ENCODE measurements at places on chromosomes 5 and 9.

- no peak for DNase-seq
These were observed 160.7 kb upstream of the PITX1 start for GRCh38 chr5:135194573-135195269.

DNA sequence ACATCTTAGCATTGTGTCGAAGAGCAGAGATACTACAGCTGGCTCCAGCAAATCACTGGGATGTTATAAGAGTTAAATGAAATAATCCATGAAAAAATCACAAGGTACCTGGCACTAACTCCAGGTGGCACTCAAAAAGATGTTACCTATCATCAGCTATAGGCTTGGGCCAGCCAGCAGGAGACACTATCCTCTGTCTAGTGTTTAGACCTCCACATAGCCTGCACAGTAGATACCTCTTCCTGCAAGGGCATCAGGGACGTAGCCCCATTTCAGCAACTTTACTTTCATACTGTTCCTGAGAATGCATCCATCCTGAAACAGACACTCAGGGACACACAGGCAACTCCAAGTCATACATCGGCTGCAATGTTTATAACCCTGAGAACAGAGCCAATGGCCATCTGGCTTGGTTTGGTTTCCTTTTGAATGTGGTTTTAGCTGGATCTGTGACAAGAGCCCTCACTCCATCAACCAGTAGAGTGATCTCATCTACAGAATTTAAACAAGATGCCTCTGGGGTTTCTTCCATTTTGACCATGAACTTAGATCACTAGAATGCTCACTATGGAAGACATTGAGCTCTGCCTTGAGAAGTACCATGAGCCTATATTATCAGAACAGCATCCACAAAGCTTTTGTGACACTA is 69.9 kb downstream of the TLE1 start:
- DNase-seq = no peak

GRCh38 chr5:107439832-107440231 is 230.9 kb downstream of the EFNA5 start:
- DNase-seq = no peak

GRCh38 chr5:96885518-96886338 is 9.4 kb downstream of the ERAP2 start:
- DNase-seq = no peak

GRCh38 chr5:117205894-117206293 is 631.3 kb upstream of the SEMA6A start:
- DNase-seq = no peak

- no peak for DNase-seq
These were observed 24.8 kb downstream of the DAB2IP start for GRCh38 chr9:121675969-121676822.

GRCh38 chr9:135584371-135584770 is 22.8 kb downstream of the PAEP start:
- DNase-seq = no peak

DNA sequence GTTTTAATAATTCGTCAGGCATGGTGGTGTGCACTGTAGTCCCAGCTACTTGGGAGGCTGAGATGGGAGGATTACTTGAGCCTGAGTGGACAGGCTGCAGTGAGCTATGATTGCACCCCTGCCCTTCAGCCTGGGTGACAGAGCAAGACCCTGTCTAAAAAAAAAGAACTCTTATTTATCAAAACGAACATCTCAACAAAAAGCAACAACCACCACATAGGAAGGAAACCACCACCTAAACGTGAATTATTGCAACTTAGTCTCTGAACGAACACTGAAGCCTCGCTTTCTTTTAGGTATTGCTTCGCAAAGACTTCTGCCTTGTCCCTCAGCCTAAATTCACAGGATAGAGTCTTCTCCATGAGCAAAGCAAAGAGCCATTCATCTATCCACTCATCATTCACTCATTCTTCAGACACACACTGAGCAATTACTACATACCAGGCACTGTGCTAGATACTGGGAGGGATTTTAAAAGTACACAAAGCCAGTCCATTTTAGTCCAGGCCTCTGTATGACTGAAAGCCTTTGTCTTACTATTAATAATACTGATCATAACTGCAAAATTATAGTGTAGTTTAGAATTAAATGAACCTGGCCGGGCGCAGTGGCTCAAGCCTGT is 57.4 kb downstream of the THBS4 start:
- DNase-seq = no peak

DNA sequence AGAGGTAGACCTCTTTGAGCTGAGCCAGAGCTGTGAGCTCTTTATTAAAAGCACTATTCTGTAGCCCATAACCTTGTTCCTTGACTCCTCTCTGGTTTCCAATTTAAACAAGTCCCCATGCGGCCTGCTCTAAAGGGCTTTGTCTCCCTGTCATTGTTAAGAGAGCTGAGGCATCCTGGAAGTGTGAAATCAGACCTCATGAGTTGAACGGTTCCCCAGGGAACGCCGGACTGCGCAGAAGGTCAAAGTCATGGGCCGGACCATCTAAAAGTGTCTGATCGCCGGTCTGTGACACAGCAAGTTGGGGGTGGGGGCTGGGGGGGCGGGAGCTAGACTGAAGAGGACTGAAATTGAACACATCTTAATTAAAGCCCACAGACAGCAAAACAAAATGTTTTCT is 265.8 kb downstream of the SLF1 start:
- no peak for DNase-seq

- DNase-seq = no peak
These were observed 30.8 kb upstream of the ABCA1 start for GRCh38 chr9:104958751-104959150.

DNA sequence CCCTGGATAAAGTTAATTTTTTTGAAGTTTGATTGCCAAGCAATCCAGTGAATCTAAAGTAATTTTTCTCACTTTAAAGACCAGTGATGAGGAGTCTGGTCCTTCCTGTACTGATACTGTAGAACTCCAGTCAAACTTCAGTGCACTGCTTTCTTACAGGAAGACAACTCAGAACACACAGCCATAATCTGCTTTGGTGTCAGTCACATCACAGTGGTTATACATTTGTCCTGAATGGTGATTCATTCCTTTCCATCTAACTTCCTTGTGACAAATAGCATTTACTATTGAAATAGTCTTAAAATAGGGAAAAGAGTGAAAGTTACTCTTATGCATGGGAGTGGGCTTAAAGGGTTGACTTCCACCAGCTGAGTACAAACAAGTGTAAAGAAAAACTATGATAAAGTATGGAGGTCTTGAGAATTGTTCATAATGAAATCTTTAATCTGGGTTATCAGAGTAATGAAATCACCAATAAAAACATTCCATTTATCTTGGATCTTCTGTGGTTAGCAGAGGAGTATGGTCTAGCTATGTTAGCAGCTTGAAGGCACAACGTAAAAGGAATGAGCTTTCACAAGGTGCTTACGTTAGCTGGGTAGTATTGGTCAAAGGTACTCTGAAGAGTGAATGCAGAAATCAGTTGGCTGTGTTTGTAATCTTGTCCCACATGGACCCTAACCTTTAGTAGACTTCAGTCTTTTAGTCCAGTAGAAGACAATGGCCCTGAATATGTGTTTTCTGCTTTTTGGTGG is 41.5 kb downstream of the DCP2 start:
- no peak for DNase-seq

DNA sequence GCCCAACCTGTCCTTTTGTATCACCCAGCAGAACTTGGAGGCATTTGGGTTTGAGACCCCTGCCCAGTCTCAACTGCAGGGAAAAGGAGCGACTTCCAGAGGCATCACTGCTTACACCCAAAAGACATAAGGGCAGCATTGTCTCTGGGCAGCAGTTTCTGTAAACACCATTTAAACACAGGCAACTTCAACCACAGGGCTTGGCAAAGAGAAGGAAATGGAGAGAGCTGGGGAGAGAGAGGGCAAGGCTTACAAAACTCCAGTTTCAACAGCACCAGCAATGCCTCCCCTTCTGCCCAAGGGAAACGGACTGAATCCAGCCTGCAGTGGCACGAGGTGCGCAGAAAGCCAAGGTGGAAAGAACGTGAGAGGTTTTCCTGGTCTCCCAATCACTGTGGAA is 147.6 kb downstream of the ROR2 start:
- DNase-seq = no peak

DNA sequence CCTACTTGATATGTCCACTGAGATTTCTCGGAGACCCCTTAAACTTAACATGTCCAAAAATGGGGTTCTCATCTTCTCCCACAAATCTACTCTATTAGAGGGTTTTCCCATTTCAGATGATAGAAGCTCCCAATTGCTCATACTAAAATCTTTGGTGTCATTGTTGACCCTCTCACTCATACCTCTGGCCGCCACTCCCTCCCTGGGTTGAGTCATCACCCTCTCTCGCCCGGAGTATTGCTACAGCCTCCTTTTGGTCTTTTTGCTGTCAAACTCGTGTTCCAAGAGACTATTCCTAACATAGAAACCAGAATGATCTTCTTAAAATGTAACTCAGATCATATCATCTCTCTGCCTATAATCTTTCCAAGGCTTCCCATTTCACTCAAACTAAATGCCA is 91.0 kb upstream of the GNAQ start:
- no peak for DNase-seq

GRCh38 chr9:82810915-82811314 is 252.0 kb downstream of the RASEF start:
- no peak for DNase-seq

- DNase-seq = no peak
These were observed 436.2 kb downstream of the DTWD2 start for GRCh38 chr5:118552146-118552545.

- DNase-seq = no peak
These were observed 3.4 kb downstream of the TNC start for GRCh38 chr9:115114546-115114945.

- no peak for DNase-seq
These were observed 72.6 kb upstream of the EQTN start for GRCh38 chr9:27369591-27369990.

DNA sequence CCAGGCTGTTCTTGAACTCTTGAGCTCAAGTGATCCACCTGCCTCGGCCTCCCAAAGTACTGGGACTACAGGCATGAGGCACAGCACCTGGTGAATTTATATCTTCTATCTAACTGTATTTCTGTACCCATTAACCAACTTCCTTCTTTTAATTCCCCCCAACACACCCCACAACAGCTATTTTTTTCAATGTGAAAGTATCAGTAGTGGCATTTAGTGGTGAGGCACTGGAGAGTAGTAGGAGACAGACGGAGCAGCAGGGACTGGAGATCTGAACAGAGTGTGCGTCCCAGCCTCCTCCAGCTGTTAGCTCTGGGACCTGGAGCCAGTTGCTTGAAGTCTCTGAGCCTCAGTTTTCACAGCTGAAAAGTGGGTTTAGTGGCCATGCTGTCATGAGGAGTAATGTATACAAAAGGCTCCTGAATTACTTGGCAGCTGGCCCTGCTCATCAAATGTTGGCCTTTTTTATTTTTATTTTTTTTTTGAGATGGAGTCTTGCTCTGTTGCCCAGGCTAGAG is 11.0 kb upstream of the EEIG1 start:
- no peak for DNase-seq

DNA sequence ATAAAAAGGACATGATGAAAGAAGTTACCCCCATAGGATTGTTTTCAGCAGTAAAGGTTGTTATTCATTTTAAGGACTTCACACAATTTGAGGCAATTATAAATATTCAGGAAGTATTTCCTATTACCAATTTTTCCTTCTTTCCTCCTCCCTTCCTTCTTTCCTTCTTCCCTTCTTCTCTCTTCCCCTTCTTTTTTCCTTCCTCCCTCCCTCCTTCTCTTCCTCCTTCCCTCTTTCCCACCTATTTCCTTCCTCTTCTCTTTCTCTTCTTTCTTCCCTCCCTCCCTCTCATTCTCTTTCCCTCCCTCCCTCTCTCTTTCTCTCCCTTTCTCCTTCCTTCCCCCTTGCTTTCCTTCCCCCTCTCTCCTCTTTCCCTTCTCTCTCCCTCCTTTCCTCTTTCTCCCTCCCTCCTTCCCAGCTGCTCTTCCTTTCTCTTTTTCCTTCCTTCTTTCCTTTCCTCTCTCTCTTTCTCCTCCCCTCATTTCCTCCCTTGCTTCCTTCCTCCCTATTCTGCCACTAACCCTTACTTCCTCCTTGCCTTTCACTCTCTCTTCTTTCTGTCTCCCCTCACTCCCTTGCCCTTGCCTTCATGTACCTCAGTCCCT is 105.1 kb downstream of the ADRB2 start:
- no peak for DNase-seq

- DNase-seq = no peak
These were observed 159.5 kb downstream of the TRPM6 start for GRCh38 chr9:74728176-74728575.

DNA sequence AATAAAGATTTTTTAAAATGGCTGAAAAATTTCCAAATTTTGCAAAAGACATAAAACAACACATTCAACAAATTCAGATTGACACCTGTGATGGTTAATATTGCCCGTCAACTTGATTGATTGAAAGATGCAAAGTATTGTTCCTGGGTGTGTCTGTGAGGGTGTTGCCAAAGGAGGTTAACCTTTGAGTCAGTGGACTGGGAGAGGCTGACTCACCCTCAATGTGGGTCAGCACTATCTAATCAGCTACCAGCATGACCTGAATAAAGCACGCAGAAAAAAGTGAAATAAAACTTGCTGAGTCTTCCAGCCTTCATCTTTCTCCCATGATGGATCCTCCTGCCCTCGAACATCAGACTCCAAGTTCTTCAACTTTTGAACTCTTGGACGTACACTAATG is 868.0 kb upstream of the CTNND2 start:
- DNase-seq = no peak

DNA sequence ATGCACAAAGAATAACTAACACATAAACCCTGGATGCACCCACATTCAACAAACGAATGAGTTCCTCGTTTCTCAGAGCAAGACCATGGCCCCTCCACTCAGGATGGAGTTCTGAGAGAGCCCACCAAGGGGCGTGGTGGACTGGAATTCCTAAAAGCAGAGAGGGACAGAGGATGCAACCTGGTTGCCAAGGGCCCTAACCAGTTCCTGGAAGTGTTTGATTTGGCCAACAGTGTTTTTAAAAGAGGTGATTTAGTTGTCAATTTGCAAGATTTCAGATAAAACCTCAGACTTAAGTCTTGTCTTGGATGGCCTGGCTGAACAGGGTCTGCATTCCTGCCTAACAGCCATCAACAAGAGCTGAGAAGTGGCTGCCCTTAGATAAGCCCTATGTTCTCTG is 34.4 kb downstream of the GLRA1 start:
- no peak for DNase-seq

GRCh38 chr5:73170522-73170921 is 2.5 kb upstream of the TMEM174 start:
- DNase-seq = no peak

DNA sequence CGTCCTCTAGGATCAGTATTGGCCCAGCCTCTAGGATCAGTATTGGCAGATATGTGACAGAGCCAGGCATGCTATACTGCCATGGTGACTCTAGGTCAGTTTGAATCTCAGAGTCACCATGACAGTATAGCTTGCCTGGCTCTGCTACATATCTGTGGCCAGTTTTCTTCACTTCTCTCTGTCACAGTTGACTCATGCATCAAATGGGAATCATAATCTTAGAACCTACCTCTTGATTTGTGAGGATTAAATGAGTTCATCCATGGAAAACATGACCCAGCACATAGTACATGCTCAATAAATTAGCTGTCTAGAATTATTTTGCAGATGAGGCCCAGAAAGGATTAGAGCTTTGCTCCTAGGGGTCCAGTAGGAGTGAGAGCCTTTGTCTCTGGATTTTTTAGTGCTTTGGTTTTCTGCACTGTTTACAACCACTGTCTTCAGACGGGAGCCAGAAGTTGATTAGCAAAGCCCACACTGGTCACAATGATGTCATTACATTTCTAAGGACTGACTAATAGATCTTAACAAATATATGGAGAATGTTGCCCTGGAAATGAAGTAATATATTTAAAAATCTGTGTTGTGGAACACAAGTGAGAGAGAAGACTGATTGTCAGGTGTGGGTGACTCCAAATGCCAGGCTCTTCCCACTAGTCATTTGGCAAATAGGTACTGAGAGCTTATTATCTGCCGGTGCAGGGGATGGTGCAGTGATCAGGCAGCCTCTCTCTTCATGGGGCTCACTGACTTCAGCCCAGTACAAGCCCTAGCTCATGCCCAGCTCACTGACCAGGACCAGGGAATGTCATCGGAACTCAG is 76.0 kb downstream of the COL15A1 start:
- no peak for DNase-seq

Data from stimulated activated CD8-positive, alpha-beta memory T cell treated with anti-CD3 and anti-CD28 coated beads, Interleukin-4, amount 100 ng/mL, for 4 hours (primary cell).